ENCODE measurements at places on chromosomes 13 and 19. TPM values are rescaled to one million over a fixed set of nuclear protein-coding genes. Genes with fewer than 3 reads are reported as not detected.

Gene NRTN
- total RNA-seq = 3.7 TPM

DNA sequence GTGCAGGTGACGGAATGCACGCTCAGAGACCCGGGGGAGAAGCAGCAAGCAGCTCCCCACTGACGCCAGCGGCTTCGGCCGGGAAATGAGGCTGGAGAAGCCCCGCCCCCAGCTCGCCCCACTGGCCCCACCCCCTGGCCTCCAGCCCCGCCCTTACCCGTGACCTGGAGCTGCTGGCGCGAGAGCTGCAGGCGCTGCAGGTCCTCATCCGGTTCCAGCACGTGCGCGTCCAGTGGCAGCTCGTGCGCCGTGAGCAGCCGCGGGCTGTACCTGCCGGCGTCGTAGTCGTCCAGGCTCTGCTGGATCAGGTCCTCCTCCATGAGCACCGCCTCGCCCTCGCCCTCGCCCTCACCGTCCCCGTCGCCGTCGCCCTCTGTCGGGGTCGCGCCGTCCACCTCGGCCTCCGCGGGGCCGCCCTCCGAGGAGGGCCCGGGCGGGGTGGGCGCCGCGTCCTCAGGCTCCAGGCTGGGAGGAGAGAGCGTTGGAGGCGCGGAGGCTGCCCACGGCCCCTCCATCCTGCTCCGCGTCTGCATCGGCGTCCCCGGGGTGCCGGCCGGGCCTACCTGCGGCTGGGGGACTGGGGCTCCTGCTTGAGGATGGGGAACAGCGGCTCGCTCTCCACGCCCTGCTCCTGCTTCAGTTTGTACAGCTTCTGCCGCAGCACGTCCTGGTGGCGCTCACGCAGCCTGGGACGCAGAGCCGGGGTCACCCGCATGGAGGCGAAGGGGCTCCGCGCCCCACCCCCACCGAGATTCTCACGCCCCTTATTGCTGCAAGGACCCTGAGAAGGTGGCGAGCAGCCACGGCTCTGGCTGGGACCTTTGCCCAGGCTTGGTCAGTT lies 6.4 kb upstream of the TBXA2R start:
- DNase-seq = no peak

DNA sequence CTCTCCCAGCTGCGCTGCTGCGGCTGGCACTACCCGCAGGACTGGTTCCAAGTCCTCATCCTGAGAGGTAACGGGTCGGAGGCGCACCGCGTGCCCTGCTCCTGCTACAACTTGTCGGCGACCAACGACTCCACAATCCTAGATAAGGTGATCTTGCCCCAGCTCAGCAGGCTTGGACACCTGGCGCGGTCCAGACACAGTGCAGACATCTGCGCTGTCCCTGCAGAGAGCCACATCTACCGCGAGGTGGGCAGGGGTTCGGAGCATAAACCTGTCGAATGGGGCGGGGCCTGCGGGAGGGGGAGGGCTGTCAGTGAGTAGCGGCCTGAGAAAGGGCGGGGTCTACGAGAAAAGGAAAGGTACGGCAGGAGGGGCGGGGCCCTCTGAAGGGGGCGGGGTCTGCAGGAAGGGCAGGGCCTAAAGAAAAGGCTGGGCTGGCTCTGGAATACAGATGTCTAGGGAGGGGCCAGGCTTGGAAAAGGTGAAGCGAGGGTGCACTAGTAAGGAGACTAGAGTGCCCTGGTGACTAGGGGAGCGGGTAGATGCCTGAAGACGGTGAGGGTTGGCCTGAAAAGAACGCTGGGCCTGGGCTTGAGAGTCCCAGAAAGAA lies 3.6 kb downstream of the CD37 start:
- no peak for DNase-seq

GRCh38 chr13:40197936-40198595 lies 468.4 kb downstream of the FOXO1 start:
- no peak for DNase-seq

GRCh38 chr19:46605356-46605821 lies 4.3 kb downstream of the CALM3 start:
- no peak for DNase-seq

DNA sequence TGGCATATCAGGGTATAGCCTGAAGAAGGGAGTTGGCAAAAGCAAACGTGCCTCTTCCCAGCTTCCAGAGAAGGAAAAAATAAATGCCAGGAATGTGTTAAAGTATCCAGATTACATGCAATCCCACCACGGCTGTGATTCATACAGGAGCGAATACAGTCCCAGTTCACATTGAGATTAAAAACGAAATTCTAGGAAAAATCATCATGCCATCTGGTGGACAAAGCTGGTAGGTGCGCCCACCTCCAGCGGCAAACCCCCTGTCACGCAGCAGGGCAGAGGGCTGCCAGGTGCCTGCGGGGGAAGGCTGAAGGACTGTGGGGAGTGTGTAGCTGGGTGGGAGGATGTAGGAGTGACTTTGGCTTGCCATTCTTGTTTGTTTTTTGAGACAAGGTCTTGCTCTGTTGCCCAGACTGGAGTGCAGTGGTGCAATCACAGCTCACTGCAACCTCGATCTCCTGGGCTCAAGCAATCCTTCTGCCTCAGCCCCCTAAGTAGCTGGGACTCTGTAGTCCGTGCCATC lies 6.4 kb upstream of the DMWD start:
- no peak for DNase-seq

Gene NPAS1
- total RNA-seq = 0.49 TPM

GRCh38 chr13:30065181-30065580 lies 214.8 kb upstream of the UBL3 start:
- DNase-seq = no peak

- no peak for DNase-seq
These were observed 22.0 kb upstream of the STOML3 start for GRCh38 chr13:39012608-39013007.

Gene KIR3DL2
- not detected for total RNA-seq

GRCh38 chr19:47714339-47714738 lies 1.1 kb downstream of the EHD2 start:
- DNase-seq = no peak

Gene CAPN12
- total RNA-seq = 9.6 TPM

Gene PTH2
- not detected for total RNA-seq

DNA sequence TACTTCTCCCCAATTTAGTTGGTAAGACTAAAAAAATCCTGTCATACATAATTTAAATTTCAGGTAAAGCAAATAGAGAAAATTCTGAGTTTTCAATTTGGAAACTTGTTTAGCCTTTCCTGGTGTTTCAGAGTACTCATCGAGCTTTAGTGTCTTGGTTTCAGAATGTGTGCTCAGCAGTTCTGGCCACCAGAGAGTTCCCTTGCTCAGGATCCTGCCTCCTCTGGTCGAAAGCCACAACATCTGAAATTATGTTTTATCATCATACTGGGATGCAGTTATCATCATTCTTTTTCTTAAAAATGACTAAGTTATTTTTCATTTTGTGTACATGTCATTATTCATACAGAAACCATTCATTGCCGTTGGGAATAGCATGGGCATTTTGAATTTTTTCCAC lies 263.2 kb upstream of the SPRY2 start:
- no peak for DNase-seq

DNA sequence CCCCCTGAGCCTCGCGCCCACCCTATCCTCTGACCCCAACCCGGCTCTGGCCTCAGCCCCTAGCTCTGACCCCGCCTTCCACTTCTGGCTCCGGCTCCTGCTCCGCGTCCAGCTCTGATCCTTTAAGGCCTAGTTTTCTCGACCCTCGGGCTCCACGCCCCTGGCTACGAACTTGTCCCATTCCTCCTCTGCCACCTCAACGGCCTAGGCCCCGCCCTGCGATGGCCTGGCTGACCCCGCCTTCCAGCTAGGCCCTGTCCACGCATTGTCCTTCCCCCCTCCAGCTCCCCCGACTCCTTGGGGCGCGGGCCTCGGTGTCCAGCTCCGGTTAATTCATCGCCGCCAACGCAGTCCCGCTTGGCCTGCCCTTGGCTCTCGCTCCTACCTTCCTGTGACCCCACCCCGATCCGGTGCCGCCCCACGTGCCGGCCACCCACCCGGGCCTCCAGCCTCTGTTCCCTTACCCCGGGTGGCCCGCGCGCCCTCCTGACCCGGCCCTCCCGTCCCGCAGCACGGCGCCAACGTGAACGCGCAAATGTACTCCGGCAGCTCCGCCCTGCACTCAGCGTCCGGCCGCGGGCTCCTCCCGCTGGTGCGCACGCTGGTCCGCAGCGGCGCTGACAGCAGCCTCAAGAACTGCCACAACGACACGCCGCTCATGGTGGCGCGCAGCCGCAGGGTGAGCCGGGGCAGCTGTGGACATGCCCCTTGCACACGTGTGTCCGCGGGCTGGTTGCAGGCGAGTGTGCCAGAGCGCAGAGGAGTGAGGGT lies 9.4 kb downstream of the BCL3 start:
- no peak for DNase-seq
